Effector CD4-positive, alpha-beta T cell (primary cell): ENCODE measurements at places on chromosomes 2 and 18.
A peak's percentile ranks its signal among the peaks of the same experiment; 100 is the strongest.

DNA sequence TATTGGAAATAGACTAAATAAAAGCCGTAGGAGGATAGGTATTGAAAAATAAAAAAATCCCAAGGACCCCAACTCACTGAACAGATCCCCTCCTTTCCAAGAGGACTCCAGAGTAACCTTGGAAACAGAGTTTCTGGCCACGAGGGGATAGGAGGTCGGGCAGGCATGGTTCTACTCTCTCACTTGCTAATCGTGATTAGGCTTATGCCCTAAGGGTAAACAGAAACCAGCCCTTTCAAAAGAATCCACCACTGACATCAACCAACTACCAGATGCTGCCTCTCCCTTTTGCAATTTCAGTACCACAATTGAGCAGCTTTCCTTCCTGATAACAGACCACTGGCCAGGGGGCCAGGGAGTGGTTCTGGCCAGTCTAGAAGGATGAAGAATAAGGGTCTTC, 477.8 kb downstream of the EIPR1 start:
- DNase-seq, result no peak

DNA sequence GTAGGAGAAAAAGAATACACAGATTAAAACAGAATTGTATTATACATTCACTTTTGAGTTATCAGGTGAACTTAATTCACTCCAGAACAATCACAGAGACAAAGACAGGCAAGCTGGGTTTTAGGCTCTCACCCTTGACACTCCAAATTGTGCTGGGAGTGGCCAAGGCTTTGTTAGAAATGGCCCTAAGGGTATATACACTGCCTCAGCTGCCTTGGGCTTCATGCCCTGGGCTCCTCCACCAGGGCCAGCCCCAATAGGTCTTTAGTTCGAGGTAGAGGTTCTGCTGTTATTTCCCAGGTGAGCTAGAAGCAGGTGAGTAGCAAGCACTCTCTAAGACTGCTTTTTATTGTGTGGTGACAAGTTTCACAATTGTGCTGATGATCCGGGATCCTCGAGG, 19.9 kb downstream of the GEMIN6 start:
- no peak for DNase-seq

GRCh38 chr2:216006164-216006663, 7.1 kb downstream of the MREG start:
- DNase-seq, result peak; percentile 12

DNA sequence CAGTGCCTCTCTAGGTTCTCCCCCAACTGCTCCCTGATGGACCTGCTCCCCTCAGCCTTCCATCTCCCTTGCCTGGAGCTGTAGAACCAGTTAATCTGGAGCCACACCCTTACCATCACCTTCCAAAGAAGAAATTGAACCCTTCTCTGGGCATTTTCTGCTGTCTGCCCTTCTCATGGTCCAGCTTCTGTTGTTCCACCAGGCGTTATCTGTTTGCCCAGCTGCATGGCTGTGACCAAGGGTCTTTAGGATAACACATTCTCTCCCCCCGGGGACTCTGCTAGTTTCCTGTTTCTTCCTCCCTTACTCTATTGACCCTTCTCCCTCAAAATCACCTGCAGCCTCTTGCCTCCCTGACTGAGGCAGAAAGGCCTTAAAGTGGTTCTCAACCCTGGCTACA, 3.2 kb upstream of the ANKRD53 start:
- no peak for DNase-seq

GRCh38 chr18:5417342-5417741, 121.8 kb upstream of the ZBTB14 start:
- DNase-seq, result no peak

DNA sequence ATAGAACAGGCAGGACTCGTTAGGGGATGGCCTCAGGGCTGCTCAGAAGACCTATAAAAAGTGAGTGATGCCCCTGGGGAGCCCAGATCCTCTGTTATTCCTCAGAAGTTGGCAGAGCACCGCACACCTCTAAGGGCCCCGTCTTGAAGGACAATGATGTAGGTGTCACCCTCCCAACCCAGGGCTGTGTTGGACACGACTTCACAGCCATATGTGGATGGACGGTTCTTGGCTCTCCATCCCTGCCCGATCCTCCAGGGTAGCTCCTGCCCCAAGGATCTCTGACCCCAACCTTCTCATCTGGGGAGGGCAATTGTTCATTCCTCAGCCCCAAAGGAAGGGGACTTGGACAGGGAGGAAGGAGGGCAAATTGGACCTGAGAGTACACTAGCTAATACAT, 246.1 kb downstream of the DYSF start:
- DNase-seq, result no peak

- no peak for DNase-seq
Measured at GRCh38 chr2:208189069-208189809, 591 bp downstream of the C2orf80 start.

GRCh38 chr2:64859312-64860212, 129.6 kb upstream of the SLC1A4 start:
- no peak for DNase-seq

DNA sequence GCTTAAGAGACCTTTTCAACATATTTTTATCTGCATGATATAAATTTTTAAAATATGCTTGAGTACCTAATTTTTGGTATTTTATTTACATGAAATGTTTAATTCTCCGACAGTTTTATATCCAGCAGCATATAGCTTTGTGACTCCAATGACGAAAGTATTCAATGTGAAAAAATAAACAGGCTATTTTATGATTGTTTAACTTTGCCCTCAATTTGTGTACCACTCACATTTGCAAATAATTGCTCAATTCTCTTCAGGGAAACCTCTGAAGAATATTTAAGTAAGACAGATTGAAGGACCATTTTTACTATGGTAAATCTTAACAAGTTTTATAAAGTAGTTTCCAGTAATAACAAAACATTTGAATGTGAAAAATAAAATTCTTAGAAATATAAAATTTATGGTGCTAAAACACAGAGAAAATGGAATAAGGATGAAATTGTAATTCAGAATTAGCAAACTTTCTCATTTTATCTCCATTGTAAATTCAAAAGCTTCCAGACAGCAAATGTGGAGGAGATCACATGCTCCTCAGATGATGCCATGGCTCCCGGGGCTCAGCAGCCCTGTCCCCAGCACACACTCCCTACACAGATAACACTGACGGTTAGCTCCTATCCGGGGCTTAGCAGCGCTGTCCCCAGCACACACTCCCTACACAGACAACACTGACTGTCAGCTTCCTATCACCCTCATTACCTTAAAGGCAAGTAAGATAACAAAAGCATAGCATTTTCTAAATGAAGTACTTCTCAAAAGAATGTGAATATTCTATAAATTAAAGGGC, 39.7 kb downstream of the SH3YL1 start:
- DNase-seq, result no peak

DNA sequence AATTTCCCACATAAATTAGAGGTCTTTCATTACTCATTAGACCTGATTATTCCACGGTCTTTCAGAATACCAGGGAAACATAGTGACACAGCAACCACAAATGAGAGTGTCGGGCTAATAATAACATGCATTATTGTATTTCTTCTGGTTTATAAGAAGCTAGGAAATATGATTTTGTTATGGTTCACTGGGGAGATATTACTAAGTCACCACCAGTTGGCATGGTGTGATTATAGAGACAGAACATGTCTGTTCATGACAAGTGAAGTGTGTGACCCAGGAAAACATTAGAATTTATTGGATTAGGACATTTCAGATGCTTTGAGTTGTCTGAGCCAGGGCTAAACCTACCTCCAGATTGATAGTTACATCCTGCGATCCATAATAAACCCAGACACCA, 494.4 kb downstream of the FBXO15 start:
- no peak for DNase-seq

GRCh38 chr2:135839713-135840112, 2.7 kb upstream of the LCT start:
- DNase-seq, result no peak

DNA sequence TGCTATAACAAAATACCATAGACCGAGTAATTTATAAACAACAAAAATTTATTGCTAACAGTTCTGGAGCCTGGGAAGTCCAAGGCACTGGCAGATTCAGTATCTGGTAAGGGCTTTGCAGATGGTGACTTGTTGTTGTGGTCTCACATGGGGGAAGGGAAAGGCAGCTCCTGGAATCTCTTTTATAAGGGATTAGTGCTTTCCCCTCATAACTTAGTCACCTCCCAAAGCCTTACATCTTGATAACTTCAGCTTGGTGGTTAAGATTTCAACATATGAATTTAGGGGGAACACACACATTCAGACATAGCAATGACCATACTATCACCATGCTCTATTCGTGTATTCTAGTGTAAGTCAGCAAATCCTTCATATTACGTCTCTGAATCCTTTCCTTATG, 447.6 kb upstream of the TCF4 start:
- no peak for DNase-seq

DNA sequence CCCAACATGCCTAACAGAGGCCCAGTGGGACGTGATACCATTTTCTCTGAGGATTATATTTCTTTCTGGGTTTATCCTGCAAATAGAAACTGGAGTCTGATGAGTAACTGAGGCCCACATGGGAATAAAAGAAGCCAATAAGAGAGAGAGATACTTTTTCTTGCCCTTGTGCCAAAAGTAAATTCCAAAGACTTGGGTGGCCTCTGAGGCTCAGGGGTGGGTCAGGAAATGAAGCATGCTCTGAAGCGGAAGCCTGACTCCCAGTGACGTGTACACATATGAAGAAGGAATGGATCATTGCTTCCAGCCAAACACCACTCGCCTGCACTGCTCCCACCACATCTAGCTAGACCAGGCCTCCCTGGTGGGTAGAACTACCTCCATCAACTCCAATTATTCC, 273.6 kb upstream of the NCKAP5 start:
- DNase-seq, result no peak

DNA sequence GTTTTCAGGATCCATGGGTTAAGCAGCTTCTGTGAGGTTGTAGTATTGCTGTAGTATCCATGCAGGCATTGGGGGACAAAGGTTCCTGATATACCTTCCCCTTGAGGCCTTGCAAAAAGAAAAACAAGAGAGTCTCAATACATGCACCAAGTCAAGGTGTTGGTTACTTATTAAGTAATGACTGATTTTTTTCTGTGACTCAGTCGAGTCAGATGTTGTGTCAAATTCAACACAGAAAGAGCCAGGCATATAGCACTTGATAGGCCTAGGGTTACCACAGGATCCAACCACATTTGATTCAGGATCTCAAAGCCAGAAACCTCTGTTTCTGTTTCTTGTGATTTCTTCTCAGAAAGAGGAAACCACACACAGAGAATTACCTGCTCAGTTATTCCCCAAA, 24.9 kb upstream of the CD8A start:
- DNase-seq, result no peak

GRCh38 chr2:128732976-128733431, 414.3 kb upstream of the HS6ST1 start:
- DNase-seq, result no peak

DNA sequence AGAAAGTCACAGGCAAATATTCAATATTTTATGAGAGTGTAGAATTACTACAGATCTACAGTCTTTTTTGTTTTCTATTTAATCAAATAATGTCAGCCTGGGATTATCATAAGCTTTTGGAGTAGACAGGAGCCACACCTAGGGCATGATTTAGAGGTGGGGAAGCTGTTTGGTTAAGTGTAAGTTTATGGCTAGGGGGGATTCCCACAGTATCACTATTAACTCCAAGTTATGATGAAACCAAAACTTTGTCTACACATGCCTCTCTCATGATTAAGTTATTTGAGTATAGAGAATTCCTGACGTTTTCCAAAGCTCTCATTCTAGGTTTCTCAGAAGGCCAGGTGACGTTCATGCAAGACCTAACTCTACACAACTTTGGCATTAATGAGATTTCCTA, 2.1 kb downstream of the SERPINB10 start:
- DNase-seq, result no peak

- DNase-seq, result no peak
Measured at GRCh38 chr2:216922175-216922780, 62.4 kb upstream of the TNP1 start.

GRCh38 chr2:175027755-175028154, 22.6 kb upstream of the CHN1 start:
- DNase-seq, result no peak

DNA sequence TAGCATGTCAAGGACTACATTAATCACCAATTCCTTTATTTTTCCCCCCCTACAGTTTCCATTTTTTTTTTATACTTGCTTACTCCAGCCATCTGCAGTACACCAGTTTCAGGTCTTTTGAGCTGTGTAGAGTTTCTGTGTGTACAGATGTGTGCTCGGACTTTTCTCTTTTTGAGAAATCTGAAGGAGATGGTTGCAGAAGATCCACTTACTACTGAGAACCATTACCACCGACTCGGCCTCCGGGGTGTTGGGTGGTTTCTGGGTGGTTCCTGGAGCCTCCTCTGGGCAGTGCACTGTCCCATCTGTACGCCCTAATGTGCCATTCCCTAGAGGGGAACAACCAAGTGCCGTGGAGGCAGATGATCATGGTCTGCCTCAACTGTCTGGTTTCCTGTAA, 15.4 kb upstream of the LYPD6B start:
- DNase-seq, result no peak

DNA sequence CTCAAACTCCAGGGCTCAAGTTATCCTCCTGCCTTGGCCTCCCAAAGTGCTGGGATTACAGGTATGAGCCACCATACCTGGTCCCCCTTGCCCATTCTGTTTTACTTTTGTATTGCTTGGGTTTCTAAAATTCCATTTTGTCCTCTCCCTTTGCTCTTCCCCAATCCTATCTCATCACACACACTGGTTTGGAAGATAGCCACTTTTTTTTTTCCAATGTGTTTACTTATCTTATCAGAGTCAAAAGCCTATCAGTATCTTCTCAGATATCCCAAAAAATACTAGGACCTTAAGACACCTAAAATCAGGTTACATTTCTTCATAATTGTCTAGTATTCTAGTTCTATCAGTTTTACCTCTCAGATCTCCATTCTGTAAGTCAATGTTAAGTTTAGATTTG, 56.1 kb downstream of the MSH2 start:
- DNase-seq, result no peak

DNA sequence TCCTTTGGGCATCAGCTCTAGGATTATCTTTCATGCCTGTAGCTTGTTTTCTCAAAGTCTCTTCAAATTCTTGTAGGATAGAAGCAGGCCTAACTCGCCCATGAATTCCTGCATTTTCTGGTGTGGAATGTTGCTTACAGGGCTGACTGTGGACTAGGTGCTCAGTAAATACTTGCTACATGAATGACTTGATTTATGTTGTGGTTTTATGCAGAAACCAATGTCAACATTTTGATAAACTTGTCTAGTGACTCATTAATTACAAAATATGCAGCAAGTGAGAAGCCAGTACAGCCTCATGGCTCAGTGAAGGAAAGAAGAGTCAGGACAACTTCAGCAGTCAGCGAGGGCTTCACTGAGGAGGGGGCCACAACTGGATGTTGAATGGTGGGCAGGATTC, 110.6 kb upstream of the SIX2 start:
- no peak for DNase-seq

- DNase-seq, result no peak
Measured at GRCh38 chr2:113225263-113226259, 51.8 kb downstream of the PSD4 start.
